GM12892 (cell line): ENCODE measurements at places on chromosomes 16 and 17.

DNA sequence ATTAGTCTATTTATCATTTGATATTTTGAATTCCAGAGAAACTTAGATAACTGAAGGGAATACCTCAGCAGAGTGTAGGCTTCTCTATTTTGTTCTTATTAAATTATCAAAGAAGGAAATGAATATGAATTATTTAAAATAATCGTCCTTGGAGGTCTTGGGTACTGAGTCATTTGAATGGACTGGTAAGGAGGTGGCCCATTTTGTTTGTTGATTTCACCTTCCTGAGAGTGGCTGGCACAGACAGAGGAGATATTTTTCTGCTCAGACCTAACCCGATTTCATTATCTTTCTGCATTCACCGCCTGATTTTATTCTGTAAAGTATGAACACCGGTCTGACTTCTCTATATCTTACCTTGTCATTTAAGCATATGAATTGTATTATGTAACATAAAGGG lies 88.0 kb downstream of the USP22 start:
- DNase-seq = no peak

GRCh38 chr16:70712942-70713341 lies 27.1 kb upstream of the MTSS2 start:
- no peak for DNase-seq

DNA sequence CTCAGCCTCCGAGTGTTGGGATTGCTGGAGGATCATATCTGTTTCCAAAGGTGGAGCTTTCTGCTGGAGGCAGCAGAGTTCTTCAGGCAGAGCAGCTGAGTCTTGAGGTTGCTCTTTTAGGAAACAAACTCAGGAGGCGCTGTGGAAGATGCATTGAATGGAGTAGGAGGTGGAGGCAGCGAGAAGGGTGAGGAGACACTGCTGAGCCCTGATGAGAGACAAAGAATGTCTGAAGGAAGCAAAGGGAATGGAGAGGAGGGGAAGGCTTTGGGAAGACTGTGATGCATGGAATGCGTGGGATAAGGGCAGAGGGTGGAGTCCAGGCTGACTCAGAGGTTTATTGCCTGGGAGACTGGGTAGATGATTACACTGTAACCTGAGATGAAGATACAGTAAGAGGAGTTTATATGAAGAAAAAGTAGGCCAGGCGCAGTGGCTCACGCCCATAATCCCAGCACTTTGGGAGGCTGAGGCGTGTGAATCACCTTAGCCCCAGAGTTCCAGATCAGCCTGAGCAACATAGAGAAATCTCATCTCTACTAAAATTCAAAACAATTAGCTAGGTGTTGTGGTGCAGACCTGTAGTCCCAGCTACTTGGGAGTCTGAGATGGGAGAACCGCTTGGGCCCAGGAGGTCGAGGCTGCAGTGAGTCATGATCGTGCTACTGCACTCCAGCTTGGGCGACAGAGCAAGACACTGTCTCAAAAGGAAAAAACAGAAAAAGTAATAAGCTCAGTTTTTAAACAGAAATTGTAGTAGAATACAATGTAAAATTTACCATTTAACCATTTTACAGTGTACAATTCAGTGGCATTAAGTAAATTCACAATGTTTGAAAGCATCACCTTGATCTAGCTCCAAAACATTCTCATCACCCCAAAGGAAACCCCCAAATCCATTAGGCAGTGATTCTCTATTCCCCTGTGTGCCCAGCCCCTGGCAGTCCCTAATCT lies 17.8 kb upstream of the TMEM219 start:
- DNase-seq = no peak

DNA sequence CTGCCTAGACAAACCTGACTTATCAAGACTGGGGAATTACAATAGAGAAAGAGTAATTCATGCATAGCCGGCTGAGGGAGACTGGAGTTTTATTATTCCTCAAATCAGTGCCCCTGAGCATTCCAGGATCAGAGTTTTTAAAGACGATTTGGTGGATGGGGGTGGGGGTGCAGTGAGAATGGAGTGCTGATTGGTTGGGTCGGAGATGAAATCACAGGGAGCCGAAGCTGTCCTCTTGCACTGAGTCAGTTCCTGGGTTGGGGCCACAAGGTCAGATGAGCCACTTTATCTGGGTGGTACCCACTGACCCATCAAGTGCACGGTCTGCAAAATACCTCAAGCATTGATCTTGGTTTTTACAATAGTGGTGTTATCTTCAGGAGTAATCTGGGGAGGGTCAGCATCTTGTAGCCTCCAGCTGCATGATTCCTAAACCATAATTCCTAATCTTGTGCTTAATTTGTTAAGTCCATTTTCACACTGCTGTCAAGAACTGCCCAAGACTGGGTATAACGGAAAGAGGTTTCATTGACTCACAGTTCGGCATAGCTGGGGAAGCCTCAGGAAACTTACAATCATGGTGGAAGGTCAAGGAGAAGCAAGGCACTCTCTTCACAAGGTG lies 69.6 kb downstream of the MARF1 start:
- no peak for DNase-seq

DNA sequence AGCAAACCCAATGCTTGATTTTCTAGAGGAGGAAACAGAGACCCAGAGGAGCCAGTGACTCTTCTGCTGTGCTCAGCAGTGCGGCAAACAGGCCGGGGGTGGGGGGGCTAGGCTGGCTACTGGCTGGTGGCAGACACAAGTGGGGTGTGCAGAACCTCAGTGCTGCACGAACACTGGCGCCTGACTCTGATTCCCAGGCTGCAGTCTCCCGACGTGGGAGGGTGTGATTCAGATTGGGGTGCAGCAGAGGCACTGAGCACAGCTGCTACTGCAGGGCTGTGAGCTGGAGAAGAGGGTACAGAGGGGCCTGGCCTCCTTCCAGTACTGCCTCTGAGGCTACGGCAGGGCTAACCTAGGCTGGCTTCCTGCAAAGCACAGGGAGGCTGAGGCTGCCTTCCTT lies 8.1 kb downstream of the RPL19 start:
- no peak for DNase-seq

- DNase-seq = no peak
Observed at GRCh38 chr17:71593078-71593477, 527.7 kb upstream of the SOX9 start.

DNA sequence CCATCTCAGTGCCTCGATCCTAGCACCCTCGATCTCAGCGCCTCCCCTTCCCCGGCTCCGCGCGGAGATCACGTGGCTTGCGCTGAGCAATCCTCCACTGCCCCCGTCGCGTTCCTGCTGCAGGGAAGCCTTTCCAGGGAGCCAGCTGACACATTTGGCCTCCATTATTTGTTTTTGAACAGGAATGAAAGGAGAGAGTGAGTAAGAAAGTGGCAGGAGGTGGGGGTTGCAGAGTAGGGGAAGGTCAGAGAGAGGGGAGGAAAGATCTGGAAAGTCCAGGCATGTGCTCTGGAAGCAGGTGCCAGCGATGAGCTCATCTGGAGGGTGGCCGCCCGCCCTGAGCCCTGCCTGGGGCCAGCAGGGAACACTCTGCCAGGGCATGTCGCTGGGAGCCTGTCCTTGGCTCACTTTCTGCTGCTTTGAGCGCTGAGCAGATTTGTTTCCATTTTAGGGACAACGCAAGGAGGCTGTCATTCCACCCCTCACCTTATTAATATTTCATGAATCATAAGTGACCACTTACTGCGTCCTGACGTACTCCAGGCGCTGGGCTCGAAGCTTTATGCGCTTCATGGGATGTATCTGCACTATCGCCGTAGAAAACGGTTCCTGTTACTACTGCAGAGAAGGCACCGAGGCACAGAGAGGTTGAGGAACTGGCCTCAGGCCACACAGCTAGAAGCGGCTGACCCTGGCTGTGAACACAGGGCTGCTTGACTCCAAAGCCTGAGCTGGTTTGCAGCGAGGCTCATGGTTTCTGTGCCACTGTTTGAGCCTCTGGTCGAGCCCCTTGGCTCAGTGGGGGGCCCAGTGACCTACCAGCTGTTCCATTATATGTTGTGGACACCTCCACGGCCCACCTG lies 283.1 kb downstream of the SEC14L1 start:
- DNase-seq = no peak

- DNase-seq = no peak
Observed at GRCh38 chr17:59366773-59367656, 35.6 kb downstream of the YPEL2 start.
